ENCODE measurements at places on chromosomes 13 and 19. TPM values are rescaled to one million over a fixed set of nuclear protein-coding genes. Genes with fewer than 3 reads are reported as not detected.

- no peak overlapping the region for H3K4me3 ChIP-seq
- no peaks in the 10 kb centered on the region for H3K27me3 ChIP-seq
- no peak for DNase-seq
- no peaks in the 10 kb centered on the region for H3K36me3 ChIP-seq
These were observed 8.9 kb downstream of the SGTA start for GRCh38 chr19:2774083-2774679.

DNA sequence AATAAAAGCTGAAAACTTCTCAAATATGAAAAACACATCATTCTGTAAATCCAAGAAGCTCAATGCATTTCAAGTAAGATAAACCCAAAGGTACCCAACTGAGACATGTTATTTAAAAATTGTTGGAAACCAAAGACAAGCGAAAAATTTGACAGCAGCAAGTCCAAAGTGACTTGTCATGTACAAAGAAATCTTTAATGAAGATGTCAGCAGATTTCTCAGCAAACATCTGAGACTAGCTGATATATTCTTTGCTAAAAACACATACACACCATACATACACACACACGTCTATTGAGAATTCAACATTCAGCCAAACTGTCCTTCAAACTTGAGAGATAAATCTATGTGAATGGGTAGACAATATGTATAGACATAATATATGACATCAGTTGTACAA is 5.7 kb upstream of the ZNF222 start:
- H3K36me3 ChIP-seq = no peaks in the 10 kb centered on the region
- DNase-seq = no peak
- no peaks in the 10 kb centered on the region for H3K4me1 ChIP-seq
- no peak overlapping the region for H3K27ac ChIP-seq
- no peaks in the 10 kb centered on the region for H3K27me3 ChIP-seq
- no peak overlapping the region for H3K4me3 ChIP-seq

The POLR1D gene
- total RNA-seq = 106 TPM

DNA sequence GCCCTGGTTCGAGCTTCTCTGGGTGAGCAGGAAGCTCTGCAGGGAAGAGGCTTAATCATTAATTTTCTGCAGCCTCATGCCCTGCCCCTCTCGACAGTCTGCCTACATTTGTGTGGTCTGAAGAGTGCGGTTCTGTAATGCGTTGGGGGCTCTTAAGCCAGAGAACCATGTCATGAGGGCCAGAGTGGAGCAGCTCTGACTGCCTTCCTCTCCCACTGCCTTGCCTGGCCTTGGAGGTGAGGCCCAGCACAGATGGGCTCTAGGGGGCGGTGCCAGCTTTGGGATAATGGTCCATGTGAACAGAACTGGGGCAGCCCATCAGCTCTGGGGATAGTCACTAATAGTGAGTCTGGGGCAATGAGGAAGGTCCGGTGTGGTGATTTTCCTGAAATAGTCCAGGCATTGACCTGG is 5.7 kb downstream of the FGF9 start:
- H3K27me3 ChIP-seq = peaks cover 34% of the 10 kb centered on the region
- peaks cover 5% of the 10 kb centered on the region for H3K4me1 ChIP-seq
- H3K36me3 ChIP-seq = no peaks in the 10 kb centered on the region
- no peak overlapping the region for H3K4me3 ChIP-seq
- no peak overlapping the region for H3K27ac ChIP-seq

DNA sequence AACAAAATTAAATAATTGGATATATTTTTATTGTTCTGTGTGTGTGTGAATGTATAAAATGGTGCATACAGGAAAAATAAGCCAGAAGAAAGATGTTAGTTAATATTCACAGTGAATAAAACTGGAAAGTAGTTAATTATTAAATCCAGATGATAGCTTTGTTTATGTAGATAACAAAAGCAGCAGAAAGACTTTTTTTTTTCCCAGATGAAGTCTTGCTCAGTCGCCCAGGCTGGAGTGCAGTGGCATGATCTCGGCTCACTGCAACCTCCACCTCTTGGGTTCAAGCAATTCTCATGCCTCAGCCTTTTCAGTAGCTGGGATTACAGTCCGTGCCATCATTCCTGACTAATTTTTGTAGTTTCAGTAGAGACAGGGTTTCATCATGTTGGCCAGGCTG is 140.1 kb downstream of the ZNF486 start:
- H3K36me3 ChIP-seq = no peaks in the 10 kb centered on the region
- no peak overlapping the region for H3K4me3 ChIP-seq
- DNase-seq = no peak
- H3K27me3 ChIP-seq = no peaks in the 10 kb centered on the region

The CDX2 gene
- total RNA-seq = not detected

- H3K36me3 ChIP-seq = no peaks in the 10 kb centered on the region
- DNase-seq = peak; percentile 81
- H3K27me3 ChIP-seq = no peaks in the 10 kb centered on the region
These were observed 29.5 kb upstream of the ANKRD10 start for GRCh38 chr13:110944121-110944967.

- H3K4me3 ChIP-seq = peak overlapping the region; percentile 92
- H3K27ac ChIP-seq = peak overlapping the region; percentile 94
- H3K27me3 ChIP-seq = no peaks in the 10 kb centered on the region
- H3K36me3 ChIP-seq = no peaks in the 10 kb centered on the region
- DNase-seq = peak; percentile 53
- no peaks in the 10 kb centered on the region for H3K4me1 ChIP-seq
These were observed 3.7 kb upstream of the ZNF329 start for GRCh38 chr19:58154287-58154678.

The NPAS1 gene
- 2.9 TPM for total RNA-seq

GRCh38 chr13:109241160-109241559 is 545.2 kb downstream of the IRS2 start:
- H3K27ac ChIP-seq = no peak overlapping the region
- no peaks in the 10 kb centered on the region for H3K4me1 ChIP-seq
- DNase-seq = no peak
- H3K4me3 ChIP-seq = no peak overlapping the region
- no peaks in the 10 kb centered on the region for H3K27me3 ChIP-seq

DNA sequence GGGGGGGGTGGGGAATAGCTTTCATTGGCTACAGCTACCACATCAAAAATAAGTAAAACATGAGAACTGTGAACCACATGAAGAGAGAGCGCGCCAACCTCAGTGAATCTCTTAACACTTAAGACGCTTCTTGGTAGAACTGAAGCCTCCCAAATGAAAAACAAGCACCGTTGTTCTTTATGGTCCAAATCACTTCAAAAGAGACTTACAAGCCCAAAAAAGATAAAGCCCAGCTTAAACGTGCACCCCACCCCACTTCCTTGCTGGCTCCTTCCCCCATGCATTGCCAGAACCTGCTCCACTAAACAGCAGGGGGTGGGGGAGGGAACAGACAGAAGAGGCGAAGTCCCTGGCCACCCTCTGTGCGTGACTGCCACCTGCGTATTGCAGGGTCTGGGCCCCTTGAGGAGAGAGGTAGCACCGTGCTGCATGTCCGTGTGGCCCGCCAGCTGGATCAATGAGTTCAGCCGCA is 479.1 kb downstream of the FOXO1 start:
- no peak overlapping the region for H3K27ac ChIP-seq
- H3K36me3 ChIP-seq = no peaks in the 10 kb centered on the region
- H3K4me1 ChIP-seq = peaks cover 10% of the 10 kb centered on the region
- H3K4me3 ChIP-seq = no peak overlapping the region

The DCT gene
- total RNA-seq = 0.18 TPM

The CNN2 gene
- total RNA-seq = 158 TPM

The CATSPERD gene
- not detected for total RNA-seq

The KLHL1 gene
- total RNA-seq = not detected

DNA sequence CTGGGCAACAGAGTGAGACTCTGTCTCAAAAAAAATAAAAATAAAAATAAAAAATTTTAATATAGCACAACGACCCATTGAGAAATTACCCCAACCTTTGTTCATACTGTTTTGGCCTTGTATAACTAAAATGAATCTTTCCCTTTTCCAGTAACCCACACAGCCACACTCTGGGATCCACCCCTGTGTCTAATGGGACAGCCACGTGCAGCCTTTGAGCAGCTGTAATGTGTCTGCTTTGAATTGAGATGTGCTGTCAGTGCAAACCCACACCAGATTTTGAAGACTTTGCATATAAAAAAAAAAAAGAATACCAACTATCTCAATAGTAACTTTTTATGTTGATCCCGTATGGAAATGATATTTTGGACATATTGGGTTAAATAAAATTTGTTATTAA is 112.7 kb upstream of the UBL3 start:
- H3K27ac ChIP-seq = no peak overlapping the region
- no peaks in the 10 kb centered on the region for H3K27me3 ChIP-seq
- DNase-seq = no peak
- no peaks in the 10 kb centered on the region for H3K4me1 ChIP-seq

The C13orf42 gene
- total RNA-seq = not detected

DNA sequence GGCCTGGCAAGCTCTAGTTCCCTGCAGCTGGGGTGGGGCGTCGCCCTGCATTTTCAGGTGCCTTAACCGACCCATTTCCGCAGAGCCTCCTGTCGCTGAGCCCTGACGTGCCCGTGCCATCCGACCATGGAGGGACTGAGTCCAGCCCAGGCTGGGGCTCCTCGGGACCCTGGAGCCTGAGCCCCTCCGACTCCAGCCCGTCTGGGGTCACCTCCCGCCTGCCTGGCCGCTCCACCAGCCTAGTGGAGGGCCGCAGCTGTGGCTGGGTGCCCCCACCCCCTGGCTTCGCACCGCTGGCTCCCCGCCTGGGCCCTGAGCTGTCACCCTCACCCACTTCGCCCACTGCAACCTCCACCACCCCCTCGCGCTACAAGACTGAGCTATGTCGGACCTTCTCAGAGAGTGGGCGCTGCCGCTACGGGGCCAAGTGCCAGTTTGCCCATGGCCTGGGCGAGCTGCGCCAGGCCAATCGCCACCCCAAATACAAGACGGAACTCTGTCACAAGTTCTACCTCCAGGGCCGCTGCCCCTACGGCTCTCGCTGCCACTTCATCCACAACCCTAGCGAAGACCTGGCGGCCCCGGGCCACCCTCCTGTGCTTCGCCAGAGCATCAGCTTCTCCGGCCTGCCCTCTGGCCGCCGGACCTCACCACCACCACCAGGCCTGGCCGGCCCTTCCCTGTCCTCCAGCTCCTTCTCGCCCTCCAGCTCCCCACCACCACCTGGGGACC is 1.2 kb downstream of the ZFP36 start:
- peaks cover 21% of the 10 kb centered on the region for H3K4me1 ChIP-seq
- peak overlapping the region; percentile 89 for H3K4me3 ChIP-seq
- H3K36me3 ChIP-seq = no peaks in the 10 kb centered on the region
- H3K27me3 ChIP-seq = no peaks in the 10 kb centered on the region
- H3K27ac ChIP-seq = no peak overlapping the region

- H3K4me1 ChIP-seq = no peaks in the 10 kb centered on the region
- no peak overlapping the region for H3K4me3 ChIP-seq
- H3K27me3 ChIP-seq = no peaks in the 10 kb centered on the region
- no peak overlapping the region for H3K27ac ChIP-seq
- H3K36me3 ChIP-seq = no peaks in the 10 kb centered on the region
- no peak for DNase-seq
These were observed 1569.4 kb downstream of the PCDH9 start for GRCh38 chr13:65660731-65661130.

The CBY2 gene
- total RNA-seq = not detected

The CDK8 gene
- total RNA-seq = 24.2 TPM

DNA sequence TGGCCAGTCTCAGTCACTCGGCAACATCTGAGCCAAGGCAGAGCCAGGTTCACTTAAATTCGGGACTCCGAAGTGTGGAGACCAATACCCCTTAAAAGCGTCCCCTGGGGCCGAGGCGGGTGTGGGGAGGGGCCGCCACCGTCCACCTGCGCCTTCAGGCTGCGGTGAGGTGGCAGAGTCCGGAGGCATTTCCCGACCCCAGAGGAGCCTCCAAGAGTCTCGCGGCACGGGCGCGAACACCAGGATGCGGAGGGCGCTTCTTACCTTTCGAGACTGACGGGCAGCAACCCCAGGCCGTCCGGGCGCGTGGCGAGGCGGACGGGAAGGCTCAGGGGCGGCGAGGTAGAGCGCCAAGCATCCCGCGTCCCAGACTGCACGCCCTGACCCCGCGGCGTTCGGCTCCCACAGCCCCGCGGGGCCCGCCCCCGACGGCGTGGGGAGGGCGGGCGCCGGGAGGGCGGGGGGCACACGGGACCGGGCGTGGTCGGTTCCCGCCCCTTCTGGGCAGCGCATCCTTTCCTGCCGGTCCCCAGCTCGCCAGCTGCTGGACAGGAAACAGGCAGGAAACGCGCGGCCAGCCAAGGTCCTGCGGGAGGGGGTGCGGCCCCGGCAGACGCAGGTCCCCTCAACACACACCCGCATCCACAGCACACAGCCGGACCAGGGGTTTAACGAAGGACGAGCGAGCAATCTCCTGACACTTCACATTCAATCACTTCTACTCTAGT is at the start of gene THSD1:
THSD1 (minus strand) TSS at position 406 of the 728 bp plus-strand sequence. CDS start 3,572 bp downstream, outside the sequence.
- H3K27me3 ChIP-seq = peaks cover 39% of the 10 kb centered on the region
- no peaks in the 10 kb centered on the region for H3K36me3 ChIP-seq
- H3K4me3 ChIP-seq = peak within 1 kb of the TSS; percentile 27
- DNase-seq = peak; percentile 52
- H3K27ac ChIP-seq = no peak within 1 kb of the TSS
- H3K4me1 ChIP-seq = no peaks in the 10 kb centered on the region

- DNase-seq = no peak
- H3K36me3 ChIP-seq = no peaks in the 10 kb centered on the region
- no peaks in the 10 kb centered on the region for H3K27me3 ChIP-seq
- no peak overlapping the region for H3K27ac ChIP-seq
These were observed 2.3 kb upstream of the TMEM91 start for GRCh38 chr19:41373993-41374392.

The SHD gene
- total RNA-seq = 144 TPM

GRCh38 chr19:3660493-3661219 is 34.1 kb upstream of the CACTIN start:
- H3K36me3 ChIP-seq = peaks cover 5% of the 10 kb centered on the region
- H3K27me3 ChIP-seq = no peaks in the 10 kb centered on the region
- H3K27ac ChIP-seq = no peak overlapping the region

- no peaks in the 10 kb centered on the region for H3K36me3 ChIP-seq
- H3K4me1 ChIP-seq = peaks cover 10% of the 10 kb centered on the region
- peak overlapping the region; percentile 12 for H3K4me3 ChIP-seq
- no peak overlapping the region for H3K27ac ChIP-seq
These were observed 7.7 kb downstream of the TECR start for GRCh38 chr19:14536926-14537692.

DNA sequence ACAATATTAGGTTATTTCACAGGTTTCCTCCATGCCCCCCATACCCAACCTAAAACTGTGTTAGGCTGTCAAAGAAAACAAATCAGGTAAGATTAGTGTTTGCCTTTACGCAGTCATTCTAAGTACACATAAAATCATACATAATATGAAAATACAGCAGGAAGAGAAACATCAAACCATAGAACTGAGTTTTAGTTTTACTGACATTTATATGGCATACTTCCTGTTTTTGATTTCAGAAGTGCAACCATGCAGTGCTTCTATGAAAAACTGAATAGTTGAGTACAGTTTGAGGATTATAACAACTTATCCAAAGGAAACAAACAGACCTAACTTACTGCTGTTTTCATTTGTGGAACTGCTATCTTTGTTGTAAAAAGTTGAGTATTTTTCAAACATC is 91.3 kb downstream of the KCNRG start:
- no peak for DNase-seq
- H3K4me1 ChIP-seq = no peaks in the 10 kb centered on the region
- H3K27me3 ChIP-seq = no peaks in the 10 kb centered on the region
- H3K36me3 ChIP-seq = no peaks in the 10 kb centered on the region
- no peak overlapping the region for H3K4me3 ChIP-seq
